GM23248 (cell line): ENCODE measurements at places on chromosomes 12 and 14.

GRCh38 chr12:56031987-56032386, 9.7 kb upstream of the RPS26 start:
- no peak for DNase-seq

DNA sequence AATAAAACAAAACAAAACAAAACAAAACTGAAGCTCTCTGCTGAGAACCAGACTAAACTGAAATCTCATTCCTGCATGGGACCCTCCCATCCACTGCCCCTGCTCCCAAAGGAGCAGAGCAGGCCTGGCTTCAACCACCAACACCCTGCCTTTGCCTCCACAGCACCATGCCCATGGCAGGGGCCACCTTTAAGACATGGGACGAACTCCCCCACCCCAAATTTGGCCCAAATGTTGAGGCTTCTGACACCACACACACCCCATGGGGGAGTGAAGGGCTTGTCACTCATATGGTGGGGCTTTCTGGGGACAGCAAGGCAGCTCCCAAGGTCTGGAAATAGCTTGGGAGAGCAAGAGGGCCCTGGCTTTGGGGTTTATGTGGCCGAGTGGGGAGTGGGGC, 177.2 kb downstream of the KIF26A start:
- DNase-seq = no peak

GRCh38 chr12:123836292-123836691, 74.2 kb downstream of the DNAH10 start:
- DNase-seq = no peak

DNA sequence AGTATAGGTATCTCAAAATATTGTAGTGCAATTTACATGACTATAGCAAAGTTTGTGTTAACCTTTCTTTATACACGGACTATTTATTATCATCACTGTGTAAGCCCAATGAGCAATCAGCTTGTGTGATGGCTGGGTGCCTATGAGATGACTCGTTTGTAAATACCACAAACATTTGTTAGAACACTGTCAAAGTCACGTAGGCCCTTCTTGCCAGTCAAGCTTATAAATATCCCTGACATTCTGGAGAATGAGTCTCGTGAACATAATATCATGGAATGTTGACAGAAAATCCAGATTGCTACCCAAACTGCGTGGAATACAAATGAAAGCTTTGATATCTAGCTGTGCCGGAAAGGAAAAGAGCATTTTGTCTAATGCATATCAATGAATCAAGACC, 648.3 kb upstream of the MDGA2 start:
- DNase-seq = no peak

DNA sequence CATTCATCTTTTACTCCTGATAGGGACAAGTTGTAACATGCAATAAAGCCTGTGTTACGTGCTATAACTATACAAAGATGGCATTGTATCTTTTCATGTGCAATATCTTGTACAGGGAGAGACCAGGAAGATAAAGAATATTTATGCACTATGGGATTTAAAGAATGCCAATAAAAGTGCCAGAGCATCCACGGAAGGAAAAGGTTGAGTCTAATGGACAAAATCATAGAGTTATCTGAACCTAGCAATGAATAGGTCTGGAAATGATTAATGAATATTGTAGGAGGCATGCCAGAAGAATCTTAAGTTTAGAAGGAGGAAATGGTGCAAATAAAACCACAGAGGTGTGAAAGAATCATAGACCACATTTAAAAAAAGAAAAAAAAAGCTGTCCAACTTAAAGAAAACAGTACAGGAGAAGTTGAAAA, 263.9 kb downstream of the KCNC2 start:
- no peak for DNase-seq
